ENCODE measurements at places on chromosomes 1 and 21.

DNA sequence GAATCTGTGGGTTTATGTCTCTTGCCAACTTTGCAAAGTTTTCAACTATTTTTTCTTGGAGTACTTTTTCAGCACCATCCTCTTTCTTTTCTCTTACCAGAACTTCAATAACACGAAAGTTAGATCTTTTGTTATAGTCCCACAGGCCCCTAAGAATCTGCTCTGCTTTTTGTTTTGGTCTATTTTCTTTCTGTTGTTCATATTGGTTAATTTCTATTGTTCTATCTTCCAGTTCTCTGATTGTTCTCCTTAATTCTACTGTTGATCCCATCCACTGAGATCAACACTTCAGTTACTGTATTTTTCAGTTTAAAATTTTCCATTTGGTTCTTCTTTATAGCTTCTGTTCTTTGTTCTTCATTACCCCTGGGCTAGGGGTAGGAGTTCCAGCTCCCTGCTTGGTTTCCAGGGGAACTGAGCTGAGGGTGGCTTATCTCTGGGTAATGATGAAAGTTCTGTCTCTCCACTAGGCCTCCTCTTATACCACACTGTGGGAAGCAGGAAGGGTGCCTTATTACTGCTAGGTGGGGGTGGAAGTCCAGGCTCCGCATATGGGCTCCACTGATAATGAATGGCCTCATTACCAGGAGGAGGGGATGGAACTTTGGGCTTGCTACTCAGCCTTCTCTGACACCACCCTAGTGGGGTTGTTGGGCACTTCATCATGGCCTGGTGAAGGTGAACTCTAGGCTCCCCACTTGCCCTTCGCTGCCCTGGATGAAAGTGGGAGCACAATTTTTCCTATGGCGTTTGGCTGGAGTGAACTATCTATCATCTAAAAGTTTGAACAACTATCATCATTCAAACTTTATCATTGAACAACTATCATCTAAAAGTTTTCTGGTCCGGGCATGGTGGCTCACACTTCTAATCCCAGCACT lies 39.3 kb downstream of the NAV1 start:
- no peak for DNase-seq

- DNase-seq, result no peak
Measured at GRCh38 chr1:92957030-92957734, 4.1 kb downstream of the DIPK1A start.

GRCh38 chr1:23371987-23372880 lies 2.6 kb upstream of the ZNF436 start:
- DNase-seq, result no peak

DNA sequence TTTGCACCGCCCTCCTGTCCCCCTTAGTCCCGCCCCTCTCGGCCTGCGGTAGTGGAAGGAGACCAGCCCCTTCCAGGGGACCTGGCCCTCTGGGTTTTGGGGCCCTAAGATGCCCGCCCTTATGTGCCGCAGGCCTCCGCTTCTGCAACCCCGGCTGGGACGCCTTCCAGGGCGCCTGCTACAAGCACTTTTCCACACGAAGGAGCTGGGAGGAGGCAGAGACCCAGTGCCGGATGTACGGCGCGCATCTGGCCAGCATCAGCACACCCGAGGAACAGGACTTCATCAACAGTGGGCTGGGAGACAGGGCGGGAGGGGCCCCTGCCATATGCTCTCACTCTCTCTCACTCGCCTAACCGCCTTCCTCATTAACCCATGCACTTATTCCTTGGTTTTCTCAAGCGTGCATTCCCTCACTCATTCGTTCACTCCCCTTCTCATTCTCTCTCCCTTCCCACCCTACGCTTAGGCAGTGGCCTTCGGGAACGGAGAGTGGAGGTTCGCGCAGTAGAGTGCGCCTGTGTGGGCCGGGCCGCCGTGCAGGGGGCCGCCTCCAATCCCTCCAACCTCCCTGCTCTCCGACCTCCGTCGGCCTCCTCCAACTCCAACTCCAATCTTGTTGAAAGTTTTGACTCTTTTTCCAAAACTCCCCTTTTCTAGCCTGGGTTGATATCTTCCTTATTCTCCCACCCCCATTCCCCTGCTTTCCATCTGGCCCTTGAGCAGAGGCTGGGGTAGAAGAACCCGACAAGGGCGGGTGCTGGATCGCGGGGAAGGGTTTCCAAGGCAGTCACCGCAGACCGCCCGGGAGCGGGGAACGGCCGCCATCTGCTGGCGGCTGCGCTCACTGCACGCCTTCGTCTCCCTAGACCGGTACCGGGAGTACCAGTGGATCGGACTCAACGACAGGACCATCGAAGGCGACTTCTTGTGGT lies 15.2 kb downstream of the BCAN start:
- DNase-seq, result peak; percentile 85

DNA sequence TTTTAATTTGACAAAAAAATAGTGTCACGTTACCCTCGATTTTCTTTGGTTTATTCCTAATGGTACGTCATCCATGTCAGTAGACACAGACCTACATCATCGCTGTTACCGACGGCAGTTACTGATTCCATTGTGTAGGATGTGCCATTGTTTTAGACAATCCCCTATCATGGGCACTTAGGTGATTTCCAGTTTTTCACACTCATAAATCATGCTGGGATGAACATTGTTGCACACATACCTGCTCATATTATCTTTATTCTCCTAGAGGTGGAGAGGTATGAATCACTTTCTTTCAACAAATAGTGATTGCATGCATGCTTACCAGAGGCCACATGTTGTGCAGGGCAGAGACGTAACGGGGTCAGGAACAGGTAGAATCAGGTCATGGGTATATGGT lies 79.7 kb upstream of the EFHD2 start:
- DNase-seq, result no peak

GRCh38 chr1:185853739-185854138 lies 119.5 kb downstream of the HMCN1 start:
- DNase-seq, result no peak

DNA sequence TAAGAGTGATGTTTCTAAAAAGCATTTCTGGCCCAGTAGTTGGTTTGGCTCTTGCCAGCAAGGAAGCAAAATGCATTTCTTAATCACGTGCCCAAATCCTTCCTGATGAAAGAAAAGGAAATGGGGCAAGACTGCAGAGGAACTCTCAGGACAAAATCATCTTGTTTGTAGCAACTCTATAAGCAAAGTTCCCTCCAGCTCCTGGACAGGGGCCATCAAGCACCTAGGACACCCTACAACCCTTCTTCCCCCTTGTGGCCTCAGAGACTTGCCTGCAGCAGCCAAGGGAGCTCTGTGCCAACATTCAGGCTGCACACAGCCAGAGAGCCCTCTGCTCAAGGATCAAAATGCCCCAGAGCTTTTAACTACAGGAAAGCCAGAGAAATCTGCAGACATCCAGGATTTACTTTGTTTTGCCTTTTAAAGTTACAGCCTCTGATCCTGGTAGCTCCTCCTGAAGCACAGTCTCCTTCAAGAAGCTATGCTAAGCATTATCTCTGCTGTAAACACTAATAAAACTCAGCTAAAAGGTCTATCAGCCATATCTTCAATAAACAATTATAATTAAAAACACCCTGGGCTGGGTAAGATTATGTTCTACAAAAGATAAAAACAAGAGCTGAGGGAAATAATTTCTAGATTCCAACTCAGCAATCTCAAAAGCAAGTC lies 105.0 kb downstream of the KIAA0319L start:
- DNase-seq, result no peak

DNA sequence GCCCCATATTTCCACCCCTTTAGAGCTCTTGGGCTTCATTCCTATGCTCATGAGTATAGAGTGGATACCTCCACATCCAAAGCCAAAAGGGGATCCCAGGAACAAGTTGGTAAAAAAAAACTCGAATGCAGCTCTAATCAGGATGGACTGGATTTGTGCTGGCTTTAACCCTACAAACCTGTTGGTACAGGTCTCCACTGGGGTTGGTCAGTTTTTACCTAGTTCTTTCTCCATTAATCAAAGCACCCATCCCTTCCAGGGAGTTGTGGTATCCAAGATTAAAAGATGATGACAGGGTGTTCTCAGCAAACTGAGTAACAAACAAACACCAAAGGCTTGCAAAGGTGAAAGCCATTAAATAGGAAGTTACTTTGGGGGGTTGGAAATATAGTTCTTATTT lies 5.9 kb upstream of the CRNN start:
- DNase-seq, result no peak

DNA sequence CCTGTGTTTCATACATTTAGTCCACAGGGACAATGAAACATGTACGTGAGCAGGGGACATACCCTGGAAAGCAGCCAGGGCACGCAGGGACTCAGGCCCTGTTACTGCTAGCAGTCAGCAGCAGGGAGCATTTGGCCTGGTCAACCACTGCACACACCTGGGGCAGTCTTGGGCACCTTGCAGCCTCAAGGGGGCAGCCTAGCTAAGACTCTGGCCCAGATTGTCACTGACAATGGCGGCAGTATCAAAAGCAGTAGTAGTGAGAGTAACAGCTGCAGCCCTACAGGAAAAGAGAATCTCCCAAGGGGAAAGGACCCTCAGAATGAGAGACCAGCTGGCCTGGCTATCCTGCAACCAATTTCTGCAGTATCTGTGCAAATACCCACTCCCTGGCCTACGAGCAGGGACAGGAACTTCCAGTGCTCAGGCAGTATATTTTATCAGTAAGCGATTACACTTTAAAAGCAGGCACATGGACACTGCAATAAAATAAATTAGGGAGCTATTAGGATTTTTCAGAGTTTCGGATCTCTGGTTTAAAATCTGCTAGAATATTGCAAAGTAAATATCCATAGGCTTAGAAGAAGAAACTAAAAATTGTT lies 475.6 kb downstream of the LTN1 start:
- peak; percentile 45 for DNase-seq

- no peak for DNase-seq
Measured at GRCh38 chr1:89166705-89167104, 9.1 kb downstream of the GBP7 start.

DNA sequence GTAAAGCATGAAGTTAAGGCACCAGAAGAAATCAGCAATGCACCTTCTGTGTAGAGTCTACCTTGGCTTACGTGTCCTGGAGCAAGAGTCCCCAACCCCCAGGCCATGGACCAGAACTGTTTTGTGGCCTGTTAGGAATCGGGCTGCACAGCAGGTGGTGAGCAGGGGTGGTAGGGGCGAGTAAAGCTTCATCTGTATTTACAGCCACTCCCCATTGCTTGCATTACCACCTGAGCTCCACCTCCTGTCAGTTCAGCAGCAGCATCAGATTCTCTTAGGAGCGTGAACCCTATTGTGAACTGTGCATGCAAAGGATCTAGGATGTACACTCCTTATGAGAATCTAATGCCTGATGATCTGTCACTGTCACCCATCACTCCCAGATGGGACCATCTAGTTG lies 21.5 kb downstream of the ZMYND12 start:
- no peak for DNase-seq

GRCh38 chr21:26946744-26947446 lies 20.0 kb downstream of the ADAMTS5 start:
- DNase-seq, result no peak

DNA sequence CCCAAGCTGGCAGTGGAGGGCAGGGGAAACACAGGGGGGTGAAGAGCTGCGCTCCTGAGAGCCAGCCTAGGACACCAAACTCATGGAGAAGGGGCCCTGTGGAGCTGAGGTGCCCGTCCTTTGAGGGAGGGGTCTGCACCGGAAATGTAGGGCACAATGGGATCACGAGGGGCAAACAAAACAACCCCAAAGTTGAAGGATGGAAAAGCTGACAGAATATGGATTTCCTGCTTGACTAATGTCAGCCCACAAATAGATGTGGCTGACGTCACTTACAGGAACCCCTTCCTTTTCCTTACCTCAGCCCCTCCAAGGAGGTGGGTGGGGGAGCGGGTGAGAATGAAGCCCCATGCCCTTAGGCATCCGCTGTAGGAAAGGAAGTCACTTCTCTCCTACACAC lies 110.9 kb downstream of the KCNN3 start:
- DNase-seq, result no peak

DNA sequence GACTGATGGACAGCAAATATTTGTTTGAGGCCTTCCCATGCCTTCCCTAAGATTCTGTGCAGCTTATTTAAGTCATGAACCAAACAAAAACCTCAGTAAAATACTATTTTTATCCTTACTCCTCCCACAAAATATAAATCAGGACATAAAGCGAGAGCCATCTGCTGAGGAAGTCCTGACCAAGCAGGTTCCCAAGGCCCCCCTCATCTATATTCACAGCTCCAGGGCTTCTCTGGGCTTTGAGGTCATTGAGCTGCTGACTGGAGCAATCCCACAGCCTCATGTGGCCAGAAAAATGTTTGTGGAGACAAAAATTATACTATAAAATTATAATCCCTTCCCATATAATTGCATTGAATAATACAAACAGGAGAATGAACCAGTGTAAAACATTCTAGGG lies 846.2 kb downstream of the ADGRL2 start:
- no peak for DNase-seq

DNA sequence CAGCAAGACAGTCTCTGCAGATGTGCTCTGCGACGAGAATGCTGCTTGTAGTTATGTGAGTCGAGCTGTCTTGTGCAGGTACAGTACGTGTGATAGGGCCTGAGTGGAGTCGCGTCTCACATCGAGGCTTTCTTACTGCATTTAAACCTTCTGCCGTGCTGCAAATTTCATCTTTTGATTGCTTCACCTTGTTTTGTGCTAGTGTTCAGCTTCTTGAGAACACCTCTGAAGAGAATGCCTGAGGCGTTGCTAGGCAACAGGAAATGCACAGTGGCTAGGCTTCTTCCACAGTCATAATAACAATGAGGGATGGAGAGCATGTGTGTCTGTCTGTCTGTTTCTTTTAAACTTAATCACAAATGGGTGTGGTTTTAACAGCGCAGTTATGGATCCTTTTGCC lies 52.9 kb downstream of the MRPS6 start:
- peak; percentile 67 for DNase-seq

DNA sequence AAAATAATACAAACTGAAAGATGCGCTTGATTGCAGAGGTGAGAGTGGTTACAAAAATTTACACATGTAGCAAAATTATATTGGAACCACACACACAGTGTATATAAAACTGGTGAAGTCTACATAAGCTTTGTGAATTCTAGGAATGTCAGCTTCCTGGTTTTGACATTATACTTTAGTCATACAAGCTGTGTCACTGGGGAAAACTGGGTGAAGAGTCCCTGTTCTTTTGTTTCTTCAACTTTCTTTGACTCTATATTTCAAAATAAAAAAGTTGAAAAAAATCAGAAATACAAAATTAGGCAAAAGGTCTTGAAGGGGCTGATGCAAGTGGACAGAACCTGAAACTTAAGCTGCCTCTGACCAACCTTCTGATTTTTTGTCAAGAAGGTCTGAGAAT lies 3.0 kb downstream of the C1QC start:
- DNase-seq, result no peak

GRCh38 chr1:145706086-145706664 lies 993 bp downstream of the PDZK1 start:
- no peak for DNase-seq

- no peak for DNase-seq
Measured at GRCh38 chr1:44784094-44785028, 3.6 kb downstream of the BEST4 start.

DNA sequence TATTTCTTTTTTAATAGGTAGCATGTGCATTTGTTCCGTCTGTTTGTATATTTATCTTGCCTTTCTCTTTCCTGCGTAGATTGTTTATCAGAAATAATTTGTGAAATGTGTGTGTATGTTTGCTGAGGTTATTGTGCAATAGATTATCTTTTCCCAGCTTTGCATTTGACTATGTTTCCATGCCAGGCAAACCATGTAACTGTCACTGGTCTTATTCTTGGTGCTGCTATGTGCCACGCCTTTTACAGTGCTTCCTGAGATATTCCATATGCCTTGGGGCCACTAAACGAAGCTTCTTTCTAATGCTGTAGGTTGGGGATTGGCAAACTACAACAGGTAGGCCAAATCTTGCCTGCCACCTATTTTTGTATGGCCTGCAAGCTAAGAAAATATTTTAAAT lies 598.8 kb downstream of the PLPP3 start:
- DNase-seq, result no peak

GRCh38 chr1:228546541-228547463 lies 59.6 kb downstream of the RNF187 start:
- no peak for DNase-seq

GRCh38 chr1:19597496-19598309 lies 46.4 kb upstream of the NBL1 start:
- DNase-seq, result no peak

Measured in CD4-positive, alpha-beta T cell (primary cell).